ENCODE measurements at places on chromosomes 6 and 20.

GRCh38 chr20:24673678-24674570, 204.5 kb downstream of the SYNDIG1 start:
- no peak for DNase-seq

- no peak for DNase-seq
These were observed 28.1 kb downstream of the RAMACL start for GRCh38 chr6:166558156-166559005.

GRCh38 chr20:417801-418342, 9.8 kb downstream of the RBCK1 start:
- DNase-seq: no peak

GRCh38 chr6:34207695-34208443, 28.8 kb upstream of the HMGA1 start:
- DNase-seq: no peak

DNA sequence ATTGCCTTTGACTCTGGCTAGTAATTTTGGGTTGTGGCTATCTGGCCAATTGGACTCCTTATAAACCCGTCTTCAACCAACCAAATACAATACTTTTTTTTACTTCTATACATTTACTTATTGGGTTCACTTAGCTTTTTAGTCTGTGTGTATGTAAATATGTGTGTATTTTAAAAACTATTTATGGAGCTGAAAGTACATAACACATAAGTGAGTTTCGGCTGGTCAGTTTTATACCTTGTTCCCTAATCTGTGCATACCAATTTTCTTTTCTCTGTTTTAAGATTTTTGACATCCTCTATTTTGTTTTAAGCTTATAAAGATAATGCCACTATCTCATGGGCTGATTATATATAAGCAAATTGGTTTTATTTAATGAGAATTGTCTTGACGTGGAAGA, 129.5 kb downstream of the LRRC1 start:
- DNase-seq: no peak

DNA sequence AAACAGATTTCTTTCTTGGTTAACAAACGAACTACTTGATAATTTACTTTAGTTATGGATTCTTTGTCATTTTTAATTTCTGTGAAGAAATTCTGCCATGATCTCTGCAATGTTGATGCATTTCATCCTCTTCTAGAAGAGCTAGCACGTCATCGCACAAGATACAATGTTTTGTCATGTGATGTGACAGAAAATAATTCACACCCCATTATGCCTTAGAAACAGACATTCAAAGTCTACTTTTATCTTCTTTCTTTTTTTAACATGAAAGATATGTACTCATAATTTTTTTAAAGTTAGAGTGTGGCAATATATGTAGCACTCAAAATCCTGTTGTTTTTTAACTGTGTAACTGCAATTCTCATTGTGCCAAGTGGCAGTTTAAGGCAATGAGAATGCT, 39.6 kb upstream of the NELFCD start:
- no peak for DNase-seq

DNA sequence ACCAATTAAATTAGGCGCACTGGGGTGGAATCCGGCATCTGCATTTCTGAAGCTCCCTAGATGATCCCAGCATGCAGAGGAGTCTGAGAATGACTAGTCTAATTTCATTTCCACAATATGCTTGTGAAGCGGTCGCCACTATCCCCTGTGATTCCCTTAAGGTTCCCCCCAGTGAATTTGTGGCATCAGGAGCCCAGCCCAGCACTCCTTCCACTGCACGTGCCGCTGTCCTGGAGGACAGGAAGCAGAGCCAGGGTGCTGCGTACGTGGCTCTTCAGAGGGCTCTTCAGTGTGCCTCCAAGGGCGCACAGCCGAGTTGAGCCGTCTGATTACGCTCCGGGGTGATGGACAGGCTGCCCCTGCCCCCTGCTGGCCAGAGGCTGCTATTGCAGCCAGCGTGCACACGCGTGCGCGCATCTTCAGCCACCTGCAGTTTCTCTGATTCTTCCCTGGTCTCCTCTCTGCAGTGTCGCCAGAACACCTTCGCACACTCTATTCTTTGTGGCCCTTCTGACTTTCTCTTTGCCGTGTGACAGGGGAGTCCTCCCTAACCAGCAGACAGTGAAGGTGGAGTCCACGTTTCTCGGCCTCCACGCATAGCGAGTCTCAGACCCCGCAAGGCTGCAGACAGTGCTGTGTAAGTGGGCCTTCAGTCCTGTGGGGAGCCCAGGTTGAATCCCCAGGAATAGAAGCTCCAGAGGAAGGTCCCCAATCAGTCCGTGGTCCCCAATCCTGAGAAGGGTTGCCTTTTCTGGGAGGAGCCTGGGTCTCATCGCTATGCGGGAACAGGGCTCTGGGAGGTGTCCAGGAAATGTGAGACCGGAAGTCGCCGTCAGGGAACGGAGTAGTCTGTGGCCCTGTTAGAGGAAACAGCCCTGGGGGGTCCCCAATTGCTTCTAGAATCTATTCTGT, 16.5 kb upstream of the NCR2 start:
- peak; percentile 58 for DNase-seq

DNA sequence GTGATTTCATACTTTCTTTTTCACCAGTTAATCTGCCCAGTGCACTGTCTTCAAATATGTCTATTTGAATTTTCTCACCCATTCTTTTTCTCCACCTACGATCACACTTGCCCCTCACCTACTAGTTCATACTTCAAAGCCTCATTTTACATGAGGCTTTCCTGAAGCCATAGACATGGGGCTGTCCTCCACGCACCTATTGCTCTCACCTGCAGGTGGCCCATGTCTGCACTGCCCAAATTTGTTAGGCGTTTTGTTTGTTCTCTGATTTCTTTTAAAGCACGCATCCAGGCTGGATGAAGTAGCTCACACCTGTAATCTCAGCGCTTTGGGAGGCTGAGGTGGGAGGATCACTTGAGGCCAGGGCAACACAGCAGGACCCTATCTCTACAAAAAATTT, 106.8 kb upstream of the RIPOR2 start:
- DNase-seq: no peak

- no peak for DNase-seq
These were observed 41.5 kb downstream of the SENP6 start for GRCh38 chr6:75643173-75643572.

- DNase-seq: no peak
These were observed 39.7 kb downstream of the AGPAT4 start for GRCh38 chr6:161233986-161234661.

DNA sequence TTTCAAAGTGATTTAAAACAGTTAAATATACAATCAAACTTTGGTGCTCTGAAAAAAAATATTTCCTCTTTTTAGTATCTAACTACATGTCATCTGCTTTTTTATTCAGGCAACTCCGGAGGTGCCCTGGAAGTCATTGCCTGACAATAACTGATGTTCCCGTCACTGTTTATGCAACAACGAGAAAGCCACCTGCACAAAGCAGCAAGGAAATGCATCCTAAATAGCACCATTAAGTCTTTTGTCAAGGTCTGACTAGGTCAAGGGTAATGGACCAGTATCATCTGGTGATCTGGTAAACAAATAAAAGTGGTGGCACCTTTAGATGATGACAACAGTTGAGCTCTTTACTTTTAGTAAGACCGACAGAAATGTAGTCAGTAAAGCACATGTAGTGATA, 13.2 kb downstream of the FAM229B start:
- no peak for DNase-seq

DNA sequence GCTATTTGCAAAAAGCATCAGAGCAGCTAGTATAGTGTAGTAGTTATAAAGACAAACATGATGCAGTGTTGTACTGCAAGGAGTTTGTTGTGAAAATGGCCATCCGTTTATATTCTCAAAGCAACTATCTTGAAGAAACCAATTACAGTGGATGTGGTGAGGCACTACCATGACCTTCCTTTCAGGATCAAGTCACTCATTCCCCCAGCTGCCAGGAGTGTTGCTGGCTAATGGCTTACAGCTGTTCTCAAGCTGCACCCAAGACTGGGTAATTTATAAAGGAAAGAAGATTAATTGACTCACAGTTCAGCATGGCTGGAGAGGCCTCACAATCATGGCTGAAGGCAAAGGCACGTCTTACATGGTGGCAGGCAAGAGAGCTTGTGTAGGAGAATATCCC, 29.0 kb downstream of the ADGRF4 start:
- no peak for DNase-seq

DNA sequence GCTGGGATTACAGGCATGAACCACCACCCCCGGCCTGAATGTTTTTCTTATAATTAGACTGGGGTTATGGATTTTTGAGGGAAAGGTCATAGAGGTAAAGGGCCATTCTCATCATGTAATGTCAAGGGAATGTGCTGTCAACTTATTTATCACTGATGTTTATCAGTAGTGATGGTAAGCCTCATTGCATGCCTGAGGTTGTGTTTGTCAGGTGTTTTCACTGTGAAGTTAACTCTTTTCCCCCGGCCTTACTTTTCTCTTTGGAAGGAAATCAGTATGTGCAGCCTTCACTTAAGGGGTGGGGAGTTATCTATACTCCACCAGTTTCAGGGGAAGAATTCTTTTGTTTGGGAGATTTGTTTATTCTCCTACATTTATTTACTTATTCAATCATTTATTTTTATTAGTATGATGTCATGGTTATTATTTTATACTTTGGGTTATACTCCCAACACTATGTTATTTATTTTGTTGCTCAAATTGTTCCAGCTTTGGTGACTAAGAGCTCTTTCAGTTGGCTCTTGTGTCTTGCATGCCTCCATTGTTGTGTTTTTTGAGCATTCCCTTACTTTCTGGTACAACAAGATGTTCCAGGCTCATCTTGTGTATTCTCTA, 2.8 kb upstream of the SLC17A5 start:
- DNase-seq: no peak

GRCh38 chr6:46011188-46012085, 4.2 kb downstream of the CLIC5 start:
- no peak for DNase-seq

- no peak for DNase-seq
These were observed 302.0 kb upstream of the STXBP5 start for GRCh38 chr6:146901940-146902816.

- DNase-seq: no peak
These were observed 25.5 kb downstream of the DCDC2 start for GRCh38 chr6:24332317-24332716.

GRCh38 chr6:3610206-3610605, 141.3 kb downstream of the PXDC1 start:
- DNase-seq: no peak

- no peak for DNase-seq
These were observed 158.8 kb downstream of the KIF6 start for GRCh38 chr6:39566456-39566855.

Data from NCI-H1694 (cell line).